Stimulated activated CD8-positive, alpha-beta memory T cell treated with anti-CD3 and anti-CD28 coated beads, Interleukin-2, amount 100 ng/mL, for 1 hour (primary cell): ENCODE measurements at places on chromosomes 4 and X.

GRCh38 chr4:140789759-140790158, 33.6 kb upstream of the TBC1D9 start:
- no peak for DNase-seq

DNA sequence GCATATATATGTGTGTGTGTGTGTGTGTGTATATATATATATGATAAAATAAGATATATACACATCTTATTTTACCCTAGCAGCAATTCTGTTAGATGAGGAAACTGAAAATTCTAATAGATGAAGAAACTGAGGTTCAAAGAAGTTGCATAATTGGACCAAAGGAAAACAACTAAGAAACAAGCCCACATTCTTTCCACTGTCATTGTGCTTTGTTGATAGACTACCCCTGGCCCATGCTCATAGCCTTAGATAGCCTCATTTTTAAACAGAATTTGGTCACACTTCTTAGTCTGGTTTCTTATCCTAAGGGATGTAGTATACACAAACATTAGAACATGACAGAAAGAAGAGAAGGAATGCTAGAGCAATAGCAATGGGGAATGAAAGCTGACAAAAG, 138.8 kb downstream of the NDST3 start:
- DNase-seq: no peak

DNA sequence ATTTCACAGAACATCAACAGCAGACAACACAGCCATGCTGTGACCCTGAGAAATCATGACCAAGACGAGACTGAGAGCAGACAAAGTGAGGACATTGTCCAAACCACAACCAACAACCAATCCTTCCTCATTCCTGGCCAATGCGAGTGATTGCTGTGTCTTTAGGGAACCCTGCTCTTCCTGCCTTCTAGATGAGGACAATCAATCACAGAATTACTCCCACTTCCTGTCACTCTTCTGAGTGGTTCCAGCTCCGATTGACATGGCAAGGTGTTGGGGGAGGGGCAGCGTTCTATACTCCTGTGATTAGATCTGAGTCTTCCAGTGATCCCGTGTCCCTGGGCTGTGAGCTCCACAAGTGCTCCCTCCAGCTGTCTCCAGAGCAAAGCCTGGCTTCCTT, 227.8 kb downstream of the STIM2 start:
- DNase-seq: no peak

DNA sequence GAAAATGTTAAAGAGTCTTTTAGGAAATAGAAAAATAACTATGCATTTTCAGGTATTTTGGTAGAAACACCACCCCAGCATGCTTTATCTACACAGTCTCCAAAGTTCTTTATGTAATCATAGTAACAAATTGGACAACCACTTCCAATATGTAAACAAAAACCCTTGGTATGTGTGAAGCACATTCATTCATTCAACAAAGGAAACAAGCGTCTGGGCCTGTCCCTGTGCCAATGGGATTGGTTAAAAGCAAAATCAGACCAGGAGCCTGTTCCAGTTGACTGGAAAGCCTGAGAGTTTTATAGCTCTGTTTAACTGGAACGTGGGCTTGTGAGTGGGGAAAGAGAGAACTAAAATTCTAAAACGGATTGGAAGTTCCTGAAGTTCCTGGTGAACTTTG, 41.3 kb upstream of the TENM3 start:
- no peak for DNase-seq

- no peak for DNase-seq
Observed at GRCh38 chr4:127698789-127699200, 31.4 kb upstream of the SLC25A31 start.

GRCh38 chrX:120749141-120749846, 119.4 kb upstream of the C1GALT1C1 start:
- no peak for DNase-seq

- no peak for DNase-seq
Observed at GRCh38 chrX:120468071-120468470, 1.0 kb downstream of the LAMP2 start.

- no peak for DNase-seq
Observed at GRCh38 chr4:88008122-88008742, 797 bp downstream of the PKD2 start.

DNA sequence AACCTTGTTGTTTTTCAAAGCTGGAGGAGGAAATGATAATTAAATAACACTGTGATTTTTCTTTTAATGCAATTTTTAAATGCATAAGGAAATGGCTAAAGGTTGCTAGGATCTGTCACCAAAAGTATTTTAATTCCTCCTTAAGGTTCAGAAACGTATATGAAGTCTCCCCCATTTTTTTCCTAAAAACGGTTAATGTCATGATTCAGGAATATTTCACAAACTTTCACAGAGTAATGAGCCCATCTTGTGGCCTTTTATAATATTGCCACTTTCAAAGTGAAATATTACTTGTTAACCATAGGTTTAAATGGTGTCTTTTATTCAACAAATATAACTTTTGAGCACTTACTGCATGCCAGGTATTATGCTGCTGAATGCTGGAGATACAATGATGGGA, 99.5 kb upstream of the USP38 start:
- no peak for DNase-seq

DNA sequence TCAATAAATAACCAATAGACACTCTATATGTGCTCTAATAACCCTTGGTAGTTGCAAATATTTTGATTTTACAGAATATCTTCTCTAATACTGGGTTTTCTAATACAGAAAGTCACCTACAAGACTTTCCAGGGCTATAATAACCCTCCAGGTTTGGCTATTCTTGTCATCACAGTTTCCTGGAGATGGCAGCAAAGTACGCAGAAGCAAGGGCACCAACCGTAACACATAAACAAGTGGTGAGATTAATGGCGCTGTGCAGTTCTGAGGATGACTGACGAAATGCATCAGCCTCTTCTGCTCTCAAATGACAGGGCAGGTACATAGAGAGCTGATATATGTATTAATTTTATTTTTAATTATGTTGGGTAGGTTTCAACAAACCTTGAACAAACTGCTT, 122.4 kb downstream of the C4orf33 start:
- no peak for DNase-seq

- no peak for DNase-seq
Observed at GRCh38 chrX:136227948-136228838, 23.0 kb downstream of the MAP7D3 start.

DNA sequence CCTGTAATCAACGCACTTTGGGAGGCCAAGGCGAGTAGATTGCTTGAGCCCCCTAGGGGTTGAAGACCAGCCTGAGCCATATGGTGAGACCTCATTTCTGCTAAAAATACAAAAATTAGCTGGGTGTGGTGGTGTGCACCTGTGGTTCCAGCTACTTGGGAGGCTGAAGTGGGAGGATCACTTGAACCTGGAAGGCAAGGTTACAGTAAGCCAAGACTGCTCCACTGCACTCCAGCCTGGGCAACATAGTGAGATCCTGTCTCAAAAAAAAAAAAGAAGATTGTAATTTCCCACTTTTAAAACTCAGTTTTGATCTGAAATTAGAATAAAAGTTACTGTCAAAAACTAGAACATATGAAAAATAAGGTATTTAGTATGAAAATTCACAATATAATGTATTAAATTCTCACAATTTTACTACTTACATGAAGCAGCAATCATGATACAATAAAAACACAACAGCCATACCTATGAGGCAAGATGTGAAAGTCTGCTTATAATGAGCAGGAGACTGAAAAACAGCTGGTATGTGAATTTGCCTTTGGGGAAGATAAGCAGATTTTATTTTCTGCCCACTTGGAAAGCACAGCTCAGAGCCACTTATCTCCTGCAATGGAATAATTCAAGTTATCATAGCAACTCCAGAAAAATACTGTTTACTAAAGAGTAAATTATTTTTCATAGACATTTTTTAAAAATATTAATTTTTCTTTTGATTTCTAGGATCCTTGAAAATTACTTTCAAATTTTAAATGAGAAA, 50.6 kb downstream of the ZGRF1 start:
- DNase-seq: no peak

DNA sequence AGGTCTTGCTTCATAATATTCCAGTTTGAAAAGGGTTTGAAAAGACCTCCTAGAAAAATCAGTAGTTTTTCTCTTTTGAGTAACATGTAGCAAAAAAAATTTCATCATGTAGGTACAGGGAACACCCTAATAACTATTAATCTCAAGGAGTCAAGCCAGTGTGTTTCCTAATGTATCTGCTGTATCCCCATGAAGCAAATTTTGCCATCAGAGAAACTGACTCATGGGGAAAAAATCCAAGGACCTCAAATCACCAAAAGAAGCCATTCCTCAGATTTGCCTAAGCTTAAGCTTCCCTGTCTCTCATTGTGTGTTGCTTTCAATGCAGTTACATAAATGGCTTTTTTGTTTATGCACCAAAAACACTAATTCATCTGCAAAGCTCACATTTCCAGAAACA, 29.7 kb downstream of the F9 start:
- no peak for DNase-seq

GRCh38 chr4:94177822-94178221, 29.8 kb upstream of the SMARCAD1 start:
- DNase-seq: no peak

- DNase-seq: no peak
Observed at GRCh38 chrX:153910446-153910845, 6.0 kb downstream of the AVPR2 start.

DNA sequence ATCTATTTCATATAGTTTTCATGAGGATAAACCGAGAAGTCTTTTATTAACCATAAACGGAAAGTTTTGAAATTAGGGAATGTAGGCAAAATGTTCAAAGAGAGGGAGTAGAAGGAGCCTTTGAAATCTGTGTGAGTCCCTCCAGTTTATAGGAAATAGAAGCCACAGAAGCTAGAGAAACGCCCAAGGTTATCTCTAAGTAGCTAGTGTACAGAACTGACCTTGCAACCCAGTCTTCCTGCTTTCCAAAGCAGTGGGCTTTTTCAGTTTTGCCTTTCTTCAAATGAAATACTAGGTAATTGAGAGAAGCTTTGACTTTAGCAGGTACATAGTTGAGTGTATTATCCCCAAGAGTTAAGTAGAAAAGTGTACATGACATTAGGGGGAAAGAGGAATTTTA, 39.4 kb downstream of the STIM2 start:
- no peak for DNase-seq

- DNase-seq: no peak
Observed at GRCh38 chrX:130378024-130378669, 7.3 kb downstream of the GPR119 start.

DNA sequence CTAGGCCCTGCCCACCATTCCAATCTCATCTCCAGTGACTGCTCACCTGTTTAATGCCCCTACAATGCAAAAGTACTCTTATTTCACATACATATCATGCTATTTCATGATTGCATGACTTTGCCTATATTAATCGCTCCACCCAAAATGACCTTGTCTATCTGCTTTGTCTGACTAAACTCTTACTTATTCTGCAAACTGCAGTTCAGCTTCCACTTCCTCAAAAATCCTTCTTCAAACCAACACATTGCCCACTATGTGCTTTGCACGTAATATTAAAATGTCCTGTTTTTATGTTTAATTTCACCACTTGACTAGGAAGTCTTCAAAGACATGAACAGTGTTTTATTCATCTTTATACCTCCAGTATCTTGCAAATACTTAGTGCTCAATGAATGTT, 229.6 kb downstream of the OPHN1 start:
- DNase-seq: no peak

DNA sequence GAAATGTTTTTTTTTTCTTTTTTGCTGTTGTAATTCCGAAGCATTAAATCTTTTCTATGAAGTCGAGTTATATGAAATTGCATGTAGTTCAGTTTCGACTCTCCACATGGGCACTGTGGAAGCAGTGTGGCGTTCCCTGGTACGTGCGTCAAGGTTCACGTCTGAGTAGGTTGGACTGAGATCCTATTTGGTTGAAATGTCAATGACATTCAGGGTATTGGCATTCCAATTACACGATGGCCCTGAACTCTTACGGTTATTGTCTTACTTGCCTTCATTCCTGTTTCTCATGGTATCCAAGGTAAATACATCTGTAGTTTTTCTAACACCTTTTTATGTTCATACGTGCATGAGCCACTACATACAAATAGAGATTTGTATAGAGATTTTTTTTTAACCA, 128.8 kb downstream of the SORBS2 start:
- DNase-seq: no peak

DNA sequence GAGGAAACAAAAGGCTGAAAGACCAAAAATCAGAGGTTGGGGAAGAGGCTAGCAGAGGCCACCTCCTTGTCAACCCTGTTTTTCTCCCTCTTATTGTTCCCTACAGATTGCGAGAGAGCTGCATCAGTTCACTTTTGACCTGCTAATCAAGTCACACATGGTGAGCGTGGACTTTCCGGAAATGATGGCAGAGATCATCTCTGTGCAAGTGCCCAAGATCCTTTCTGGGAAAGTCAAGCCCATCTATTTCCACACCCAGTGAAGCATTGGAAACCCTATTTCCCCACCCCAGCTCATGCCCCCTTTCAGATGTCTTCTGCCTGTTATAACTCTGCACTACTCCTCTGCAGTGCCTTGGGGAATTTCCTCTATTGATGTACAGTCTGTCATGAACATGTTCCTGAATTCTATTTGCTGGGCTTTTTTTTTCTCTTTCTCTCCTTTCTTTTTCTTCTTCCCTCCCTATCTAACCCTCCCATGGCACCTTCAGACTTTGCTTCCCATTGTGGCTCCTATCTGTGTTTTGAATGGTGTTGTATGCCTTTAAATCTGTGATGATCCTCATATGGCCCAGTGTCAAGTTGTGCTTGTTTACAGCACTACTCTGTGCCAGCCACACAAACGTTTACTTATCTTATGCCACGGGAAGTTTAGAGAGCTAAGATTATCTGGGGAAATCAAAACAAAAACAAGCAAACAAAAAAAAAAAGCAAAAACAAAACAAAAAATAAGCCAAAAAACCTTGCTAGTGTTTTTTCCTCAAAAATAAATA, 179.9 kb downstream of the AR start:
- DNase-seq: no peak

DNA sequence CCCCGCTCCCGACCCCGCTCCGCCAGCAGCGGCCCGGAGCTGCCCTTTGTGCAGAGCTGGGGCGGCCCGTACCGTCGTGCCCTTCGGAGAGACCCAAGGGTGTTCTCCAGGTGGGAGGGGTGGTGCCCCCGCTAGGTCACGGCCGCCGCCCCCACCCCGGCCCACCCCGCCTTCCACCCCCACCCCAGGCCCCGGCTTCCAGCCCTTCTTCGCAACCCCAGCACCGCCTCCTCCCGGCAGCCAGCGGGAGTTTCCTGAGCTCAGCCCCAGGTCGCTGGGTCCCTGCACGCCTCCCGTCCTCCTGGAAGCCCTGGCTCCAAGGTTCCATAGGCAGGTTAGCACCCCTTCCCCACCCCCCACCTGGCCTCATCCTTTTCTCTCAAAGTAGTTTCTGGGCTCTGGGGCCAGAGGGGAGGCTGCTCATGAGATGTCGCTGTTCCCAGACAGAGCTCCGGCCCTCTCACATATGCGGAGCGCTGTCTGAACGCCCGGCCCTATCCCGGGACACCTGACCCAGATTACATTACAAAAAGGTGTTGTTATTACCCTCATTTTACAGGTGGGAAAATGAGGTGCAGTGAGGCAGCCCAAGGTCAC, 25.2 kb upstream of the FGFR3 start:
- no peak for DNase-seq

- no peak for DNase-seq
Observed at GRCh38 chrX:2457289-2458133, 43.3 kb downstream of the DHRSX start.

GRCh38 chr4:146510942-146511341, 10.8 kb downstream of the SLC10A7 start:
- no peak for DNase-seq

- DNase-seq: no peak
Observed at GRCh38 chrX:100649550-100650356, 5.8 kb downstream of the SRPX2 start.
